ENCODE measurements at places on chromosomes 16 and 17.

- no peak for DNase-seq
These were observed 194.2 kb downstream of the ZFHX3 start for GRCh38 chr16:72853575-72854266.

- no peak for DNase-seq
These were observed 30.8 kb upstream of the METTL16 start for GRCh38 chr17:2542456-2542855.

DNA sequence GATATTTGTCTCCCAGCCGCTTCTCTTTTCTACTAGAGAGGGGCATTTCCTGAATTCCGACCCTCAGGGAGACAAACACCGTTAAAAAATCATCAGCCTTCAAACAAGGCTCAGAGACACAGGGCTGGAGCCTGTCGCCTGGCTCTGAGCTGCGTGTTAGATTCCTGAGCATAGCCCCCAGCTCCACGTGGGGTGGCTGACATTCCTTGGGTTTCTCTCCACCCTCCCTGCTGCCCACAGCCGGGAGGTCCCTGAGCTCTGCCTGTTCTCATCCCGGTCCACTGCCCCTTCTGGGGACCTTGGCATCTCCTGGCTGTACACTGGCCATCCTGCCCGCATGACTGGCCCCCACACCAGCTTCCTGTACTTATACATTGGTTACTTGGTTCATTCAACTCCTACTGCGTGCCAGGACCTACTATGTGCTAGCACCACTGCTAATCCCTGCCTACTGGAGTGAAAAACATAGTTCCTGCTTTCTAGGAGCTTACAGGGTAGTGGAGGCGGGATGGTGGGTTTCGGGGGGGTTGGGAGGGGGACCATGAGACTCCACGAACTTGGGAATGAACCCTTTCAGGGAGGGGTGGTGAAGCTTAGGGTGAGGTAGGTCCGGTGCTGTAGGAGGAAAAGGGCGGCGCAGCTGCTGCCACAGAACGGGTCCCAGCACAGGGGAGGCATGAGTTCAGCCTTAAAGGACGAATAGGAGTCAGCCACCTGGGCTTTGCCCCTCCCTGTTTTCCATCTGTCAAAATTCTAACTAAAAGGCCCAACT lies 52.1 kb upstream of the TMEM132E start:
- no peak for DNase-seq

DNA sequence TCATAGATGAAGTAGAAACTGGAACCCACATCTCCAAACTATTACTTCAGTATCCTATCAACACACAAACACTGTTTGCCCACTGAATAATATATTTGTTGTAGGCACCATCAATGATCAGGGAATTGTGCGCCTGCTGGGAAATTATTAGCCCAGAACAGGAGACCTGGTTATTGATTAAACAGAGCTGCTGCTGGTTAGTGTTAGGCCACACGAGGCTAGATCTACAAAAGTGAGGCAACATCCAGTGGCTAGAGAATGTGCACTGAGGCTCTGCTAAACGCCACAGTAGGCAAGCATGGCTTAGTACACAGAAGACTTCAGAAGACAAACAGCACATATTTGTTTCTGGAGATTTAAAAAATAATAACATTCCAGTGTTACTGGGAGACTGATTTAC lies 11.0 kb downstream of the ABHD15 start:
- DNase-seq: no peak
